Globus pallidus (tissue), 1 donor: ENCODE measurements at places on chromosomes 5 and 9.

GRCh38 chr9:79023134-79023580 is 548.6 kb upstream of the TLE4 start:
- DNase-seq: no peak

- no peak for DNase-seq
Observed at GRCh38 chr5:31722111-31722510, 83.2 kb downstream of the PDZD2 start.

DNA sequence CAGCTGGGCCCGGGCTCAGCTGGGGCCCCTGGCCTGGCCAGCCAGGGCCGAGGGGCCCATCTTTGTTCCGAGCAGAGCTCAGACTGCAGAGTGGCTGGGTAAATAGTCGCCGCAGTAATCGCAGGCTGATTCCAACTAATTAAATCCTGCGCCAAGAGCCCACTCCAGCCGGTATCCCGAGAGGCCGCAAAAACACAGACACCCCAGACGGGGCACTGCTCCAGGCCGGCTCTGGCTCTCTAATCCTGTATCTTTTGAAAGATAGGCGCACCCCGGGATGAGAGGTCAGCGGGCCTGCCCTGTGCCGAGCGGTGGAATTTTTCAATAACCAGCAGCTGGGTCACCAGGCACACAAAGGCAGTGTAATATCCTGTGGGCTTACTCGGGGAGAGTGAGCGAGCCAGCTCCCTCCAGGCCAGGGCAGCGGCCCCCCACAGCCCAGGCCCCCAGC is 57.7 kb downstream of the LMX1B start:
- no peak for DNase-seq

- no peak for DNase-seq
Observed at GRCh38 chr5:147898875-147899401, 7.4 kb downstream of the C5orf46 start.

DNA sequence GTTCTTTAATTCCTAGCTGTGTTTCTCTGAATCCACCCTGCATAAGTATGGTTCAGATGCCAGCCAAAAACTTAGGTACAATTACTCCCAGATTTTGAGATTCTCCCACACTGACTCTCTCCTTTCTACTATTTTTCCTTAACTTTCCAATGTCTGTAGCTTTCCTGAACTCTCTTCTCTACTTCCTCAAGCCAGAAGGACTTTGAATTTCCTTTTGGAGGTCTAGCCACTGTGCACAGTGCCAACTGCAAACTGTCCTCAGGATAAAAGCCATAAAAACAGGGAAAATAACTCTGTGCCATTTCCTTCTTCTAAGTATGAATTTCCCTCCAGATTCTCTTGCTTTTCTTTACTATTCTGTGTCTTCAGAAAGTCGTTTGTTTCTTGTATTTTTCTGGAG is 157.2 kb downstream of the AP3B1 start:
- no peak for DNase-seq
